ENCODE measurements at places on chromosomes 3 and 15.

GRCh38 chr15:82062479-82063454 lies 16.9 kb upstream of the MEX3B start:
- no peak for DNase-seq

DNA sequence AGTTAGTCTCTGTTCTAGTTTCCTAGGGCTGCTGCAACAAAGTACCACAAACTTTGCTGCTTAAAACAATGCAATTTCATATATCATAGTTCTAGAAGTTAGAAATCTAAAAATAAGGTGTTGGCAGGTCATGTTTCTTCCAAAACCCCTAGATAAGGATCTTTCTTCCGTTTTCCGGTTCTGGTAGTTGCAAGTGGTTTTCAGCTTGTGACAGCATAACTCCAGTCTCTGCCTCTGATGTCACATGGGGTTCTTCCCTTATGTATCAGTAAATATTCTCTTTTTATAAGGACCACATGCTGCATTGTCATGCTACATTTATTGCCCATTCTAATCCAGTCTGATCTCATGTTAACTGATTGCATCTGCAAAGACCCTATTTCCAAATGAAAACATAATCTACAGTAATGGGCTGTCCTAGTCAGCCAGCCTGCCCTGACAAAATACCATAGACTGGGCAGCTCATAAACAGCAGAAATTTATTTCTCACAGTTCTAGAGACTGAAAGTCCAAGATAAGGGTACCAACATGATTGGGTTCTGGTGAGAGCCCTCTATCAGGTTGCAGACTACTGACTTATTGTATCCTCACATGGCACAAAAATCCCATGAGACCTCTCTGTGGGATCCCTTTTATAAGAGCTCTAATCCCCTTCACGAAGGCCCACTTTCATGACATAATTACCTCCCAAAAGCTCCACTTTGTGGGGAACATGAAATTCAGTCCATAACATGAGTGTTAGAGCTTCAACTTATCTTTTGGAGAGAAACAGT lies 642.0 kb upstream of the NAALADL2 start:
- no peak for DNase-seq

DNA sequence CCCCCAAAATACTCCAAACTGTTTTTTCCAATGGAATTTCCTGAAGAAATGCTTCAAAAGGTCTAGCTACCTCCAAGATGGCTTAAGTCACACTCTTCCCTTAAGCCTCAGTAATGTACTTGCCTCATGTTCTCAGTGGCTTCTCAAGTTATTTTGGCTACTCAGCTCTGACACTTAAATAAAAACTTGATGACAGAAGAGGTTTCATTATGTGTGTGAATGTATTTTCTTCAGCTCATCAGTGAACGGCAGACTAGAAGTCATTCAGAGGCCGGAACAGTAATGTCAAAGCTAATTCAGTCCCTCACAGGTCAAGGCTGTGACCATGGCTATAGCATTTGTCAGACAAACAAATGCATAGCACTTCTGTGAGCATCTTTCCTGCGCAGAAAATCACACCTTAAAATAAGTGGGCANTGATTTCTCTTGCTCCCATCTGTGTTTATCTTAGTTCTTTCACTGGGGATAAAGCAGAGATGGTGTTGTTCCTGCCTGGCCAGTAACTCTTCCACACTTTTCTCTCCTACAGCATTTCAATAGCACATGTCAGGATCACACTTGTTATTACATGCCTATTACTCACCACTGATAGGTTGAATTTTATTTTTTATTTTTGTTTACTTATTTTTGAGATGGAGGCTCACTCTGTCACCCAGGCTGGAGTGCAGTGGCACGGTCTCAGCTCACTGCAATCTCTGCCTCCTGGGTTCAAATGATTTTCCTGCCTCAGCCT lies 68.5 kb upstream of the PLCL2 start:
- DNase-seq = no peak

GRCh38 chr3:127488141-127488672 lies 102.3 kb downstream of the TPRA1 start:
- no peak for DNase-seq

- DNase-seq = no peak
These were observed 107.4 kb upstream of the SLC4A7 start for GRCh38 chr3:27591312-27592210.

DNA sequence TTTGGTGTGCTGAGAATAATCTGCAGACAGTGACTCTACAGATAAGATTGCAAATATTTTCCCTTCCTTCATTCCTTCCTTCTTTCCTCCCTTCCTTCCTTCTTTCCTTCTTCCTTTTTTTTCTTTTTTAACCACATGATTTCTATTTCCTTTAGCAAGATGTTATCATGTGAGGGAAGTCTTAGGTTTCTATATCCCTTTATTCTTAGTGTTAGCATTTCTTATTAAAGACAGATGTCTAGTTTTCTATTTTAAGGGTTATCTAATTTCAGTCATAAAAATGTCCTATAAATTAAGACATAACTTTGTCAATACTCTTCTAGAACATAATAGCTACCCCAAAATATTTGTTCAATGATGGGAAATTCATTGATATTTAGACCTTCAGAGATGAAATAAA lies 470.9 kb downstream of the LPP start:
- DNase-seq = no peak

DNA sequence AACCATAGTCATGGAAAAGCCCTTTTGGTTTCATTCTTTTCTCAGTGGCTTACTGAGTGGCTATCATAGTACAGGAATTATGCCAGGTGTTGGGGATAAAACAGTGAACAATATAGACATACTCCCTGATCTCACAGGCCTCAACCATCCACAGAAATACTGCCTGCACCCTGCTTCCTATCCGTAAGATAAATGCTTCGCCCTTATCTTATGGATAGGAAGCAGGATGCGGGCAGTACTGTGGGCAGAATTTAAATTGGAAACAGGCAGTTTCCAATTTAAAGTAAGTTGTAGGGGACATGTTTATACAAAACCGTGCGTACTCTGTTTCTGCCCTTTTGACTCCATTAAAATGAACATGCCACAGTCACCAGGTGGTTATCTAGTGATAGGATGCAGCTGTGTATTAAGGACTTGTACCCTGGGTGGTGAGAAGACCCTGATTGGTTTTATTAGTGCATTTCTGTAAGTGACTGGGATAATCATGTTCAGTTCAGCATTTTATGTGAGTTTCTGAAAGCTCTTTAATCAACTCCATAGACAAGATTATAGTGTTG lies 141.8 kb upstream of the BHLHE40 start:
- DNase-seq = no peak

DNA sequence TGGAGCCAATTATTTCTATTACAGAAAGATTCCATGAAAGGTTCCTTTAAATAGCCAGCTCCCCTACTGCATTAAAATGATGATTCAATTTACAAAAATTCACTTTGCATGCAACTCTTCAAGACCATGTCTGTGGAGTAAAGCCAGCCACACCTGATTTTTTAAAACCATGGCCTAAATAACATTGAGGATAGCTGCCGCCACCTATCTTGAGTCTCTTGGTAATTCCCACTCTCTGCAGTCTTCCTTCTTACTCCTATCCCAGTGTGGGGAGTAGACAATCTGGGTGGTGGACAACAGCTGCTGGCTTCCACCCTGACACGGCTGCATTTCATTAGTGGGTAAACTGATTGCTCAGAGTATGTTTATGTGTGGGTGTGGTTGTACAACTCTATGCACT lies 10.7 kb downstream of the LRTM1 start:
- no peak for DNase-seq

DNA sequence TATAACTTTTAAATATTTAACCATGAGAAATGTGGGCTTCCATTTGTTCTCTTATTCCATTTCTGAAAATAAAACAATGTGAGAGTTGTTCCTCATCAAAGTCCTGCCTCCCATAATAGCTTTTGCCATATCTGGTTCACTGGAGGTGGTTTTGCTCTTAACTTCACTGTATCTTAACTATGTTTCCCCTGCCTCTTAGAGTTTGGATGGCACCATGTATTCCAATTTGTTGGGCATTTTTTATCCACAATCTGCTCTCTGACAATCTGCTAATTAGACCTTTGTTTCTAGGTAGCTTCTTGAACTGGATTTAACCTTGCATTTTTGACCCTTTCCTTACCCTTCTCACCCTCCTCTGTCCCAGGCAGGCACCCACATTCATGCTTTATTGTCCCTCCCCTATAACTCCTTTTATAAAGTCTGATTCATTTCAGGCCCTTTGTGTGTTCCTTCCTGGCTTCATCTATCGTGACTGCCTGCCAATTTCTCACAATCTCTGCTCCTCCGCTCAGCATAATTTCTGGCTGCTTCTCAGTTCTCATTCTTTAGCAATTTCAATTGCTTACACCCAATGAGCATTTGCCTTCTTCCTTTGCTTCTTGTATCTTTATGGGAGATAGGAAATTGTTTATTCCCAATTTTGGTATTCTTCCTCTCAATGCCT lies 144.2 kb upstream of the ARHGEF26 start:
- DNase-seq = peak; percentile 26

DNA sequence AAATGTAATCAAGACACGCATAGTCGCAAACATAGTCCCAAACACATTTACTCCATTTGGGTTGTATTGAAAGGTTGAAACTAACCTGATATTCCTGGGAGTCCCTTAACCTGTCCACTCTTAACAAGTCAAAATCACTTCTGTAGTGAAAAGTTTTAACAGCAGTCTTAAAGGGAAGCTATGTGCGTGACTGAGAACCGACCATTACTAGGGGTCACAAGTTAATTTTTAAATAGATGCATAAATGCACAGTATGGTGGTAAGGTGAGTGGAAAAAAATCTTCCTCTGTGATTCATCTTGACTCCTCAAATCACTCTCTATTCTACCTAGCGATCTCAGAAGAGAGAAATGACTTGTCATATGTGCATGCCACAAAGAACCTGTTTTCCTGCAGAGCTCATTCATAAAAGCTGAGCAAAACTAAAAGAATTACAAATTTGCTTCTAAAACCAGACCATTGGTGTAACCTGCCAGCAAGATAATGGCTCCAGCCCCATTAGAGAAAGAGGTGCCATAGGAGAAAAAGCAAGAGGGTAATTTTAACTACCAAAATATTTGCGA lies 4.8 kb downstream of the GPR15 start:
- DNase-seq = no peak

- DNase-seq = no peak
These were observed 34.4 kb downstream of the RAF1 start for GRCh38 chr3:12629560-12629959.

GRCh38 chr3:154178172-154178571 lies 57.0 kb downstream of the ARHGEF26 start:
- no peak for DNase-seq

DNA sequence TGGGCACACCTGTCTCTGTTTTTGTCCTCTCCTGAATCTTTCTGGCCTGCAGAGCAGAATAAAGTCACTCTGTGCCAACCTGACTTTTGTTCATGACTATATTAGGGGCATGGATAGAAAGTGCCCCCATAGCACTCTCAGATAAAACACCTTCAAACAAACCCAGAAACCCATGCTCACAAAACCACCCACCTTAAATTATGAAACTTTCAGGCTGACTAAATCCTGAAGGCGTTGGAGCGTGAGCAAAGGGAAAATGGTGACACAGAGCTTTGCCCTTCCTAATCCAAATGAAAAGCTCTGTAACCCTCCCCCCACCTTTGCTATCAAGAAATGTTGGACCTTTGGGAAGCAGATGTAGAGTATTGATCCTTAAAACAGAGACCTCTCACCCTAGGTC lies 138.9 kb downstream of the IGF1R start:
- DNase-seq = no peak

DNA sequence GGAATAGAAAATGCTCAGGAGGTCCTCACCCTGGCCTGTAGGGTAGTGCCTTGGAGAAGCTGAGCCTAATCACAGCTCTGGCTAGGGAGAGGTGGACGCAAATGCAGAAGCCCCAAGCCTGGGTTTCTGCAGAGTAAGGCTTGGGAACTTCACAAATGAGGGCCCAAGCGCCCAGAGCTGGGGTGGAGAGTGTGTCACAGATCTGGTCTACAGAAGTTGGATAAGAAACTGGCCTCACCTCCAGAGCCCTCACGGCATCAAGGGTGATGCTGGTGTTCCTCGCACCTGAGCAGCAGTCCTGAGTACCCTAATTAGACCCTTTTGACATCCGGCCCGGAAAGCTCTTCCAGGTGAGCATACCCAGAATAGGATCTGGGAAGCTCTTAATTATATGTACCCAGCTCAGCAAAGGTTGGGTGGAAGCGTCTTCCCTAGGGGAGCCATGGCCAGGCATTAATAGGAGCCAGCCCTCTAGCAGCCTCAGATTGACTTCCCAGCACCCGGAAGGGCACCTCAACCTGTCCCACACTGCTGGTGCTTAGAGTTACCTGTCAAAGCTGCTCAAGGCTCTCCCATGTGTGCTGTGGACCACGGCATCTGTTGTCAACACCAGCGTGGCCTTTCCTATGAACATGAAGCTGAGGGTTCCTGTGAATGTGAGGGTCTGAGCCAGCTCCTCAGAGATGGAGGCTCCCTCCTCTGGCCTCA lies 31.8 kb downstream of the RBM5 start:
- DNase-seq = no peak

DNA sequence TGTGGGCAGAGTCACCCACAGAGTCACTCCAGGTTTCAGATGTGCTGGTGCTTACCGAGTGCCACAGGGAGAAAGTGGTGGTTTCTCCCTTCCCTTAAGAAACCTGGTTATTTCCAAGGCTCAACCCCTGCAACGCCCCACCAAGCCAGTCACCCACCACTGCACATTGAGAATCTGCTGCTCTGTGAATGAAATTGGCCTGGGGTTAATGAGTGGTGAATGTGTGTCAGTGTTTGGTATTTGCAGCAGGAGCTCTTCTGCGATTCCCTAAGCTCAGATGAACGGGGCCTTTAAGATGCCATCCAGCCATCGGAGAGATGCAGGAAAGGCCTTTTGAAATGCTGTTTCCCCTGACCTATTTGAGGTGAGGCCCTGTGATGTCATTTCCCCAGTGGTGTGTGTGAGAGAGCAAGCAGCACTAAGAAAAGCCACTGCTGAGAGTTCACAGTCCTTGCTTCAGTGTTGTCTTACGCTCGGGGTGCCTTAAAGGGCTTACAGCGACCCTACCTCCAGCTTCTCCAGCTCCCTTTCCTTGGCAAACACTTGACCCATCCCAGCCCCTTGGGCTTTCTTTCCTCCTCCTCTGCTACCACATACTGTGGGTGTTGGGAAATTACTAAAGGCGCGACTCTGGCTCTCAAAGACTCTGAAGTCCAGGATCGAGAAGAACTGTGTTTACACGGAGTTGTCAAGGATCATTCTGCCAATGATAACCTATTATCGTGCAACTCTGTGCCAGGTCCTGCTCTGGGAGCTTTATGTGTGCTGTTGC lies 68.9 kb downstream of the SMAD3 start:
- no peak for DNase-seq

DNA sequence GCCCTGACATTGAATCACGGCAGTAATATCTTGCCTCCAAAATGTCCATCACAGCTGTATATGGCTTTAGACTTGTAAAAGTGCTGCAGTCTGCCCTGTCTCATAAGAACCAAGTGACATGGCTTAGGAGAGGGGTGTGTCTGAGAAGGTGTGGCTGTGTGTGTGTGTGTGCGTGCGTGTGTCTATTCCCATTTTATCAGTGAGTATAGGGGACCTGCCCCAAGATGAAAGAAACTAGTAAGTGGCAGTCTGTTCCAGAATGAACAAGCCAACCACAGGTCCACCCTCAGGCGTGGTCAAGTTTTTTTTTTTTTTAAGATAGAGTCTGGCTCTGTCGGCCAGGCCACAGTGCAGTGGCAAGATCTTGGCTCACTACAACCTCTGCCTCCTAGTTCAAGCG lies 5.6 kb upstream of the RHOV start:
- DNase-seq = no peak

- no peak for DNase-seq
These were observed 11.1 kb downstream of the RYK start for GRCh38 chr3:134239538-134239937.

- DNase-seq = peak; percentile 34
These were observed 455 bp upstream of the ABHD17C start for GRCh38 chr15:80694611-80695098.

Data from nucleus accumbens (tissue), 56 donors.